Suprapubic skin (tissue), 4 donors: ENCODE measurements at places on chromosomes 5 and 9.

GRCh38 chr9:79268806-79269205 lies 303.0 kb upstream of the TLE4 start:
- no peak for DNase-seq

- DNase-seq: no peak
Observed at GRCh38 chr5:75051217-75051751, 1.1 kb downstream of the GCNT4 start.

GRCh38 chr5:1436036-1436435 lies 9.2 kb downstream of the SLC6A3 start:
- no peak for DNase-seq

- DNase-seq: no peak
Observed at GRCh38 chr9:116468793-116469527, 218.1 kb upstream of the TRIM32 start.

DNA sequence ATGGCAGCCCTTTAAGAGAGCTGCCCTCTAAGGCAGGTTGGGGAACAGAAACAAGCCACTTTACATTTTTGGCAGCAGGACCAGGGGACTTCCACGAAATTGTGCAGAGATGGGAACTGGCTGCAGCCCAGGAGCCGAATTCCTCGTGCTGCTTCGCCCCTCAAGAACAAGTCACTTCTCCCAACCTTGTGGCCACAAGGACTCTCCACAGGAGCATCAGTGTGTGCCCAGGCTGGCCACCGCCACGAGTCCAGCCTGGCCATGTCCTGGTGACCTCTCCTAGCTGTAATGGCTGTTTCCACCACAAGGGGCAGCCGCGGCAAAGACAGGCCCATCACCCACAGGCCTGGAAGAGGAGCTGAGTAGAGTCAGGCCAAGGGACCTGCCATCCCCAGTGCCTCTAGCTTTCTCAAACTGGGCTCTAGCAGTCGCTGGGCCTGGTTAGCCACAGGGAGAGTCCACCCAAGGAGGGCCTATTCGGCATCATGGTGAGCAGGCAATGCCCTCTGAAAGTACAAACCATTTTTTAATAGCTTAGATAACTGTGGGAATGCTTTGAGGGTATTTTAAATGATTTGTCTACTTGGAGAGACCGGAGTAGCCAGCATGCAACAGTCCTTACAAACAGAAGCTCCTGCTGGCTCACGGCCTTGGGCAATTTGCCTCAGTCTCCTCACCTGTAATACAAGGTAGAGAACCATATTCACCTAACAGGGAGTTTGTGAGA lies 129.0 kb downstream of the COL23A1 start:
- peak; percentile 84 for DNase-seq
